ENCODE measurements at places on chromosomes 16 and 17.

DNA sequence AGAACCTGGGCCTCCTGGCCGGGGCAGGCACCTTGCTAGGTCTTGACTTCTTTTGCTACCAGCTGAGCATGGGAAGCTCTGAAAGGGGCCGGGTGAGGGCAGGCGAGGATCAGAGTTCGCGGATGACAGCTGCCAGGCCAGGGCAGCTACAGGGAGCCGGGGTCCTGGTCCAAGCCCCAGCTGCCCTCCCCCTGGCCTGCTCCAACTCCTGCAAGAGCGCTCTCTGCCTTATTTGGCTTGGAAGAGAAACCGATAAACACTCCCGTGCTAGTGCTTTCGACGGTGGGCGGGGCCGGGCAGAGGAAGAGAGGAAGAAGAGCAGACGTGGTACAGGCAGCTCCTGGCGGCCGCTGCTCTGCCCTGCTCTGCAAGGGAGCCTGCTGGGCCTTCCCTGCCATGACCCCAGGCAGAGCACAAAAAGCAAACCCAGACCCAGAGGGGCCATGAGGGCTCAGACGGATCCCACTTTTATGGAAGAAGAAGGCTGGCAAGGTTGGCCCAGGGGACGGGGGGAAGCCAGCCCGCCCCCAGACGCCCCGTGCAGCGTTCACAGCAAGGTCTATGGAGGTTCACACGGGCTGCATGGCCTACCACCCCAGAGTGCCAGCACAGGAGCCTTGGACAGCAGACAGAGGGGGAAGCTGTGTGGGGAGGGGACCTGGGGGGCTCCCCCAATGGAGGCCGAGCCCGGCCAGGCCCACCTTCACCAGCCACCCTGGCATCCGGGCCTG is 25.6 kb downstream of the PIEZO1 start:
- DNase-seq, result no peak

- DNase-seq, result peak; percentile 51
These were observed 21.7 kb upstream of the PAFAH1B1 start for GRCh38 chr17:2571523-2572303.

- no peak for DNase-seq
These were observed 39.9 kb upstream of the MRC2 start for GRCh38 chr17:62587554-62587953.

DNA sequence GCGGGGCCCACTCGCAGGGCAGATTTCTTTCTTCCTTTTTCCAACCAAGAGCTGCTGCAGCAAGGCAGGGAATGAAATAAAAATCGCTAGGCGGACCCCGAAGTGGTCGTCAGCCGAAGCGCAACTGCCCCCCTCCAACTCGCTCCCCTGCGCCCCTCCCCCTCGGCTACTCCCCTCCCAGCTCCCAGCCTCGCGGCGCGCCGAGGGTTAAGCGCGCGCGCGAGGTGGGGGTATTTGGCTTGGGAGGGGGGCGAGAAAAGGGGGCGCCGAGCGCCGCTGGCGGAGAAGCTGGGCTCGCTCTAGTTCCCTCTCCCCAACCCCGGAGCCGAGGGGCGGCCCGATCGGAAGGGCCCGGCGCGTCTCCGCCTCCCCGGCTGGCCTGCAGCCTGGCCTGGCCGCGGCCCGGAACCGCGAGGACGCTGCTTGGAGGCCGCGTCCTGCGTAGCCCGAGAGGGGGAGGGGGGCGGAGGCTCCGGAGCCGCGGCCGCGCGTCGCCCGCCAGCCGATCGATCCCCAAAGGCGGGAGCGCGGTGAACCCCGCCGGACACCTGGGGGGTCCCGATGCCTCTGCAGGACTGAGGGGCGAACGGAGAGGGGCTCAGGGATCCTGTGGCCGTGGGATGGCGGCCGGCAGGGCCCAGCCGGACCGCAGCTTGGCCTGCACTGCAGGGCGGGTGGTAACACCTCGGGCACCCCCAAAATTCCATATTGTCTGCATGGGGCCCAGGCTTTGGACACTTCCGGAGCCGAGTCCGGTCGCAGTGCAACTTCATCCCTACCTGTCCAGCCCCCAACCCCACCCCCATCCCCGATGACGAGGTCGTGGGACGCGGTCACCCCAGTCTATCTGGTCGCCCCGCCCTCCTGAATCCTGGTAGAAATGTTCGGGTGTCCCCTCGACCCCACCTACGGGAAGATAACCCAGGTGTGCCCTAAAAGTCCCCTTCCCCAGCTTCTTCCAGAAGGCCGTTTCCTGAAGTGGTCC is 4.9 kb upstream of the CBX4 start:
- no peak for DNase-seq

GRCh38 chr17:43900183-43900857 is 7.0 kb downstream of the MPP2 start:
- peak; percentile 67 for DNase-seq

DNA sequence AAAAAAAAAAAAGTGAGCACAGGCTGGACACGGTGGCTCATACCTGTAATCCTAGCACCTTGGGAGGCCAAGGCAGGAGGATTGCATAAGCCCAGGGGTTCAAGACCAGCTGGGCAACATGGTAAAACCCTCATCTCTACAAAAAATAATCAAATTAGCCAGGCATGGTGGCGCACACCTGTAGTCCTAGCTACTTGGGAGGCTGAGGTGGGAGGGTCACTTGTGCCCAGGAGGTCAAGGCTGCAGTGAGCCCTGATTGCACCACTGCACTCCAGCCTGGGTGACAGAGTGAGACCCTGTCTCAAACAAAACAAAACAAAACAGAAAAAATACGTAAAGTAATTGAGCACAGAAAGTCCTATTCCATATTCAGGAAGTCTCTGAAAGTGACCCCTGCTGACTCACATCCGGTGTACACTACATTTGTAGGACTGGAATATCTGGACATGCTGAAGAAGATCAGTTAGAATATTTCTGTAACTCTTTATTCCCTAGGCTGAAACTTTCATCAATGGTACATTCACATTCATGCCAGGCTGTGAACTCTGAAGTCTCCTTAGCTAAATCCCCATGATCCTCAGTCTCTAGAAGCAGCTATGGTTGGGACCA is 66.0 kb upstream of the HAS3 start:
- no peak for DNase-seq
